ENCODE measurements at places on chromosomes 4 and X.

GRCh38 chrX:138866643-138867042 lies 155.1 kb upstream of the FGF13 start:
- no peak for DNase-seq

GRCh38 chrX:19566359-19567222 lies 51.3 kb upstream of the MAP3K15 start:
- peak; percentile 33 for DNase-seq

- no peak for DNase-seq
These were observed 13.2 kb upstream of the PCDH18 start for GRCh38 chr4:137545461-137545861.

DNA sequence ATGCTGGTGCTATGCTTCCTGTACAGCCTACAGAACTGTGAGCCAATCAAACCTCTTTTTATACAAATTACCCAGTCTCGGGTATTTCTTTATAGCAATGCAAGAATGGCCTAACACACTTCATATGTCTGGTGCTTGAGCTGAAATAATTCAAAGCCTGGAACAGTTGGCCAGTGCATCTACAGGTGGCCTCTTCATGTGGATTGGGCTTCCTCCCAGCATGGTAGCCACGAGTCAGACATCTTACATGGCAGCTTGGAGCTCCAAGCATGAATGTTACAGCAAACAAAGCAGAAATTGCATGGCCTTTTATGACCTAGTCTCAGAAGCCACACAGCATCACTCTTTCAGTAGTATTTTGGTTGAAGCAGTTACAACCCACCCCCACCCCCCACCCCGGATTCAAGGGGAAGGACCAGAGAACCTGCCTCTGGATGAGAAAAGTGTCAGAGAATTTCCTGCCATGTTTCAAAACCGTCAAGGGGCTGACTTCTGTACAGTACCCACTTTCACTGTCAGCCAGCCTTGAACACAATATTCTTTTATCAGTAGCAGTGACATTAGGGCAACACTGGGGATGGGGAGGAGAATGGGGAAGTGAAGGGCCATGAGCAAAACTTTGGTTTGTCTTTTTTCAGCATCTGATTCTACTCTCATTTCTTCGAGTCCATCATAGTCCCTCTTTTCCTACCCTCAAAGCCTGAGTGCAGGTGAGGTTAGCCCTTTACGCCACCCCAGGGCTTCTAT lies 368.7 kb downstream of the BCOR start:
- DNase-seq = no peak

DNA sequence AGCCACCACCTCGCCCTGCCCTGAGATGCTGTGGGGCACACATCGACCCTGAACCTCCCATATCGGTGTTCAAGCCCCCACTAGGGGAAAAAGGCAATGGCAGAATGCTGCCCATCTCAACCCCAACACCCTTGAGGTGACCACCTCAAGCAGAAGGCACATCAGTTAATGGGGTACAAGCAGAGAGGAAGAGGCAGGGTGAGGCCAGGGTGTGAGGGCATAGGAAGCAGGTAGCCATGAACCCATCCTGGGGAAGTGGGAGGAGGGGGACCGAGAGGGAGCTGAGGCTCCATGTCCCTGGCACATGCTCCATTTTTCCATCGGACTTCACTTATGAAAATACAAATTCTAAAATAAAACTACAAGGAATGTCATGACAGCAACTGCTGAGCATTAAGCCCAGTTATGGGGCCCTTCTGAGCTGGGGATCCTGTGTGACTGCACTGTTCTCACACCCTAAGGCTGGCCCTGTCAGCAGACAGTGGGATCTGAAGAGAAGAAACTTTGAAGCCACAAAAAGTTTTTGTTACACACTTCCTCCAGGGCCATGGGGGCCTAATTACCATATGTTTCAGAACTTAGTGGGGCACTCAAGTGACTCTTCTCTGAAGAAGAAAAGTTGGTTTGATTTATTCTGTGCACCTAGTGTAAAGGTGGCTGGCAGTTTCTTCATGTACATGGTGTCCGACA lies 68.2 kb upstream of the FAM241A start:
- DNase-seq = no peak

DNA sequence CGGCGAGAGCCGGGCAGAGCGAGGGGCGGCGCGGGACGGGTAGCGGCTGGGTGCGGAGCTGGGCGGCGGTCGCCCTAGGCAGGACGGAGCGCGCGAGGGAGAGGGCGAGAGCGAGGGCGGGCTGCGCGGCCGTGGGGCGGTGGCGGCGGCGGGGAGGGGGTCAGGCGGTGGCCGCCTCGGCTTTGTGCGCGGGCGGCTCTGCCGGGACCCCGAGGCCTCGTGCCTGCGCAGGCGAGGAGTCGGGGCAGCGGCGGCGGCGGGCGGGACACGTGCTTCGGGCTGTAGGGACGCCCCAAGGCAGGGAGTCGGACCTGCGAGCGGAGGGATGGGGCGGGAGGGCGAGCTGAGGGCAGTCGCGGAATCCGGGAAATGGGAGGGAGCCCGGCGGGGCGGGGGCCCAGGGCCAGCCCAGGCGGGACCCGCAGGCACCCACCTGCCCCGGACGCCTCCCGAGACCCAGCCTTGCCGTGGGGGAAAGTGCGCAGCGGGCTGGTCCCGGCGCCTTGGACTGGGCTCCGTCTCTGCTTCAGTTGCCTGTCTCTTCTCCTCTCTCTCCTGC lies 465 bp downstream of the BMPR1B start:
- DNase-seq = no peak

DNA sequence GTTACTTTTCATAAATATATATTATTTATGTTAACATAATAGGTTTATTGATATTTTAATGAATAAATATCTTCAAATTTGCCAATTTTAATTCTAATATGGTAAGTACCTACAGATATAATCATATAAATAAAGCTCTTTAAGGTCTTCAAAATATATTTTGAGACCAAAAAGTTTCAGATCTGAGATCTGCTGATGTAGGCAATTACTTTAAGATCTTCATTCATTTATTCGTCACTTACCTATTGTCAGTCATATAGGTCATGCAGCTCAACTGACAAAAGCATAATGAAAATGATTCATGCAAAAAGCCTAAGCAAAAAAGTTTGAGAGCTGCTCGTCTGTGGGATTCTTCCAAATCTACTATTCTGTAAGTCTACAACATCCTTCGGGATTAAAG lies 64.8 kb downstream of the AFAP1 start:
- DNase-seq = no peak

GRCh38 chr4:2651546-2651945 lies 104.6 kb downstream of the TNIP2 start:
- no peak for DNase-seq
